ENCODE measurements at places on chromosomes 16 and 17.
A peak's percentile ranks its signal among the peaks of the same experiment; 100 is the strongest.

DNA sequence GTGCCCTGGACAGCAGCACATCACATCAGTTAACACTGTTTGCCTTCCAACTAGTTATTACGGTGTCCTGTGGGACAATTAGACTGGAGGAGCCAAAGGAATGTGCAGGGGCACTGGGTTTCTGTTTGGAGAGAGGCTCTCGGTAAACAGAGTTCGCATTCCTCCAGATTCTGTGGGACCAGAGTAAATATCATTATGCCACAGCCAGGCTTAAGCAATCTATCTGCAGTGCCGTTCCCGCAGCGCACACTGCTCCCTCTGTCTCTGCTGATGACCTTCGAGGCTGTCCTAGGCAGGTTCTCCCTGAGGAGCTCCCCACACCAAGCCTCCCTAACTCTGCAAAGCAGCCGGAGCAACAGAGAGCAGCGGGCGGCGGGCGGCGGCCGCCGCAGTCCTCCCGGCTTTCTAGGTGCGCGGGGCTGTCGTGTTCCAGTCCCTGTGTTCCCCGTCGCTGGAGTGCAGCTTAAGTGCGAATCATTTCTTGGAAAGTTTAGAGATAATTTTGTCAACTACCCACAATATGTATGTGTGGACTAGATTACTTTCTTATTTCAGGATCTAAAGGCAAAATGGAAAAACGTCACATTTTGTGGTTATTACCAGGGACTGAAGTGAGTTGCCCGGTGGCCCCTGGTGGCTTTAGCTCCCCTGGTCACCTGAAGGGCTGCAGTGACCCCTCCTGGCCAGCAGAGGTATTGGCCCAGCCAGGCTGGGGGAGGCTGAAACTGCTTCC is 43.3 kb downstream of the PGS1 start:
- DNase-seq = peak; percentile 56

- peak; percentile 40 for DNase-seq
Observed at GRCh38 chr17:57612202-57613071, 132.7 kb downstream of the CCDC182 start.

DNA sequence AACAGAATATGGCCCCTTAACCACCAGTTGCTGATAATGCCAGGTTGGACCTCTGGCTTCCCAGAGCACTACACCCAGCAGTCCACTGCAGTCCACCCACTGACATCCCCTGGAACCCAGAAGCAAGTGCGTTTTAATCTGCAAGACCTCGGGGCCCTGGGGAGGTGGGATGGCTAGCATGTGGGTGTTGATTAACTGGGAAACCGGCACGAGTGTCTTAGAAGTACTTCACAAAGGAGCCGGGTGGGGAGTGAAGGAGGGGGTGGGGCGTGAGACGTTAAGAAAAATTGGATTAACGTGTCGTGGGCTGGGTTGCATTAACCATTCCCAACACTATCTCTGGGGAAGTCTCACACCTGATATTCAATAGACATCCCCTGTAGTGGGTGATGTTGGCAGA is 6.1 kb upstream of the HIC1 start:
- DNase-seq = no peak

DNA sequence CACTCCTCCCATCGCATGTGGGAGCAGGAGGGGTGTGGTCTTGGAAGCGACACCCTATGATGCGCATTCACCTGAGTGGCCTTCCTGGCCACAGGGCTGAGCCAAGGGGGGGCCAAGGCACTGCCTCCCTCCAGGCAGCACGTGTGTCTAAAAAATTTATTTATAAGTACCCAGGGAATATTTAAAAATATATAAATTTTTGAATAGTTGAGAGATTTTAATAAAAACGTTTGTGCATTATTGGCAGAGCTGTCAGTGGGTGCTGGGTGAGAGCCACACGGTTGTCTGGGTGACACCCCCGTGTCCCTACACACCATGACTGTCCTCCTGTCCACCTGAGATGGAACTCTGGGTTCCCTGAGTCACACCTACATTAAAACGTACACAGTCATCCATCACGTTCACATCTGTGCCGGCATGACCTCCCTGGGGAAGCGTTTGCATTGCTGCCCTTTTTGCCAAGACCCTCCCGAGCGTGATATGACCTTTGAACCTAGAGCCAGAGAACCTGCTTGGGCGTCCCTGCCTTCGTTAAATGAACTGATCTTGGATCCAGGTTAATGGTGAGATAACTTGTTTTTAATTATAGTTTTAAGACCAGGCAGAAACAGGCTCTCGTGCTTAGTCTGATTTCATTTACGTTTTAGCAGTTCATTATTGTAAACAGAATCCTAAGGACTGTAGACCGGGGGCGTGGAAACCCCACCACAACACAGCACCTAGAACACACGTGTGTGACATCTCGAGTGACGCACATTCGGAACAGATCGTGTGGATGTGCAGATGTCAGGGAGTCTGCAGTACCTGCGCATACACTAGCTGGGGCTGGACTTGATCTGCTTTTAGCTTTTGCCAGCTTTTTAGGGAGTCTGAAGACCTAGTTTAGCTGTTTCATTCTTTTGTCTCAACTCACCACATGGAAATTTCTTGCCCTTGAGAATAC is 192.8 kb upstream of the CHMP6 start:
- no peak for DNase-seq

GRCh38 chr16:17224879-17225281 is 245.9 kb downstream of the XYLT1 start:
- no peak for DNase-seq

DNA sequence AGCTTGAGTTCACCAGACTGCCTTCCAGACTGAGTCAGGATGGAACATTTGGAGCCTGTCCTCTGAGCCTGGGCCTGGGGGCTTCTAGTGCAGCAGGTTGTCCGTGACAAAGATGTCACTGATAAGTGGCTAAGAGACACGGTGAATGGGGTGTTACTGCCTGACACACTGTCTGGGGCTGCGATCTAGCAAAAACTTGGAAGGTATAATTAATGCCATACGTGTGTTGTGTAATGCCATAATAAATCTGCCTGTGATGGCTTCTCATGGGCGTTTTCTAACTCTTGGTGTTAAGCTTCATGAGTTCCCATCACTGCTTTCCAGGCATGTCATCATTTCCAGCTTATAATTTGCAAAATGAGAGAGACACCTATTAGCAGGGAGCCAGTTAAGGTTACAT is 215.4 kb downstream of the UTP18 start:
- no peak for DNase-seq

- DNase-seq = no peak
Observed at GRCh38 chr17:55887531-55887930, 136.7 kb downstream of the PCTP start.

GRCh38 chr17:78137392-78138203 is 7.0 kb downstream of the TMC8 start:
- no peak for DNase-seq

DNA sequence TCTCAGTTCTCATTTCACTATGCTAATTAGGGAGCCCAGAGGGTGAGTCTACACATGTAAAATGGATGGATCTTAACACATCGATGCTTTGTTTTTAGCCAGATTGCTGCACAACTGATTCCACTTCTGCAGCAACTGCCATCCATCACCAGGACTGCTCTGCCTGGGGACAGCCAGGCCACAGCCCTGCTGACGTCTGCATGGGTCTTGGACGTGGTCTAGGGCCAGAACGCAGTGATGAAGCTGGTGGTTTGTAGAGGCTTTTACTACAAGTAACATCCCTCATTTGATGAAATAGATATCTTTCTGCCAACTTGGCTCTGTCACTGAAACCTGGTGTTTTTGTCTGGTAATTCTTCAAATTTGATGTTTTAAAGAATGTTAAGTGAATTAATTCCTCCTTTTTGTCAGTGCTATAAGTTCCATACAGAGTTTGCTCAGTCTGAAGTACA is 50.6 kb downstream of the MARCHF10 start:
- DNase-seq = no peak
